ENCODE measurements at places on chromosomes 11 and 22. TPM values are rescaled to one million over a fixed set of nuclear protein-coding genes. Genes with fewer than 3 reads are reported as not detected.

The ZNF214 gene
- polyA plus RNA-seq: 2.4 TPM

DNA sequence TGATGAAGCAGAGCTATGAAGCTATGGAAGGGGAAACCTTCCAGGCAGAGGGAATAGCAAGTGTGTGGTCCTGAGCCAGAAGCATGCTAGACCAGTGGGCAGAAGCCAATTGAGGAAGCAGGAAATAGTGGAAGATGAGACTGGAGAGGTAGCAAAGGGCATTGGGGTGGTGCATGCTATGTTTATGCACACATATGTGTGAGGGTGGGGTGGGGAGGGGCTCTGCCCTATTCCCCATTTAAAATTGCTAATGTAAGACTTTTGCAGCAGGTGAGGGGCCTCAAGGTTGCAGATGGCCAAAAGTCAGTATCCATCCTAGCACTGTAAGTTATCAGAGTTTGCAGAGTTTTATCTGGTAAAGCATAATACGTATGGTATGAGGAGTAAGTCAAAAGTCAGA, 626.6 kb upstream of the KIRREL3 start:
- DNase-seq: no peak

GRCh38 chr11:44083906-44084305, 11.6 kb upstream of the EXT2 start:
- no peak for DNase-seq

- DNase-seq: no peak
These were observed 31.1 kb upstream of the PPARA start for GRCh38 chr22:46119093-46119728.

- no peak for DNase-seq
These were observed 15.3 kb upstream of the SLCO2B1 start for GRCh38 chr11:75135651-75136050.

Data from muscle of back (tissue), 13 donors.